ENCODE measurements at places on chromosomes 3 and 15.

- peak; percentile 50 for DNase-seq
These were observed 32.2 kb upstream of the FMN1 start for GRCh38 chr15:33226559-33227181.

GRCh38 chr3:127475975-127476705, 114.4 kb downstream of the TPRA1 start:
- no peak for DNase-seq

GRCh38 chr15:60529332-60529731, 50.4 kb upstream of the ICE2 start:
- DNase-seq = no peak

DNA sequence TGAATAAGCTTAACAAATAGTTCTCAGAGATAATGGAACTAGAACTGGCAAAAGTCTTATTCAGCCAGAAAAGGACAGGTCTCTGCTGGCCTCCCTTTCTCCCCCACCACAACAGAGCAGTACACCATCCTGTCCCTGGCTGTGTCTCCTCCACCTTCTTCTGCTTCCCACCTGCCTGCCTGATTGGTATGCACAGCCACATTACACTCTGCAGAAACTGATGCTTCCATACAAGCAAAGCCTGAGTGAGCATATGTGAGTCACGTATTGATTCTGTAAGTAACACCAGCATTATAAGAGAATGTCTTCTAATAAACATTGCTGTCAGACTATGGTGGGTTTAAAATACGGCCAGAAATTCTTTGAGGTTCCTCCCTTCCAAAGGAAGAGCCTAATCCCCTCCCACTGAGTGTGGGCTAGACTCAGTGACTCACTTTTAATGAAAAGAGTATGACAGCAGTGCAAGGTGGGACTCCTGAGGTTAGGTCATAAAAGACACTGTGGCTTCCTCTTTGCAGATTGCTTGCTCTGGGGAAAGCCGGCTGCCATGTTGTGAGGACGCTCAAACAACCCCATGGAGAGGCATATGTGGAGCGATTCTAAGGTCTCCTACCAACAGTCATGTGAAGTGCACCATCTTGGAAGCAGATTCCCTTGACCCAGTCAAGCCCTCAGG, 44.4 kb downstream of the ANXA2 start:
- no peak for DNase-seq

- DNase-seq = no peak
These were observed 16.9 kb upstream of the FAM81A start for GRCh38 chr15:59420986-59421618.

DNA sequence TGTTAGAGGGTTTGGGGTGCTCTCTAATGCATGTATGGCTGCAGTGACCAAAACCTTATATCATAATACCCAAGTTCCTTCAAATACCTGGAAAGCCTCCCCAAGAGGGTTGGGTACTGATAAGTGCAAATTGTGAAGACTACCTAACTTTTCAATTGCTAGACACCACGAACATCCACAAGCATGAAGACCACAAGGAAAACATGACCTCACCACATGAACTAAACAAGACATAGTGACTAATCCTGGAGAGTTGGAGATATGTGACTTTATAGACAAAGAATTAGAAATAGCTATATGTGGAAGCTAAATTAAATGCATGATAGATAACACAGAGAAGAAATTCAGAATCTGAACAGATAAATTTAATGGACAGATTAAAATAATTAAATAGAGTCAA, 23.9 kb upstream of the AADACL2 start:
- DNase-seq = no peak

GRCh38 chr3:171122240-171122639, 95.7 kb upstream of the SLC2A2 start:
- DNase-seq = no peak

DNA sequence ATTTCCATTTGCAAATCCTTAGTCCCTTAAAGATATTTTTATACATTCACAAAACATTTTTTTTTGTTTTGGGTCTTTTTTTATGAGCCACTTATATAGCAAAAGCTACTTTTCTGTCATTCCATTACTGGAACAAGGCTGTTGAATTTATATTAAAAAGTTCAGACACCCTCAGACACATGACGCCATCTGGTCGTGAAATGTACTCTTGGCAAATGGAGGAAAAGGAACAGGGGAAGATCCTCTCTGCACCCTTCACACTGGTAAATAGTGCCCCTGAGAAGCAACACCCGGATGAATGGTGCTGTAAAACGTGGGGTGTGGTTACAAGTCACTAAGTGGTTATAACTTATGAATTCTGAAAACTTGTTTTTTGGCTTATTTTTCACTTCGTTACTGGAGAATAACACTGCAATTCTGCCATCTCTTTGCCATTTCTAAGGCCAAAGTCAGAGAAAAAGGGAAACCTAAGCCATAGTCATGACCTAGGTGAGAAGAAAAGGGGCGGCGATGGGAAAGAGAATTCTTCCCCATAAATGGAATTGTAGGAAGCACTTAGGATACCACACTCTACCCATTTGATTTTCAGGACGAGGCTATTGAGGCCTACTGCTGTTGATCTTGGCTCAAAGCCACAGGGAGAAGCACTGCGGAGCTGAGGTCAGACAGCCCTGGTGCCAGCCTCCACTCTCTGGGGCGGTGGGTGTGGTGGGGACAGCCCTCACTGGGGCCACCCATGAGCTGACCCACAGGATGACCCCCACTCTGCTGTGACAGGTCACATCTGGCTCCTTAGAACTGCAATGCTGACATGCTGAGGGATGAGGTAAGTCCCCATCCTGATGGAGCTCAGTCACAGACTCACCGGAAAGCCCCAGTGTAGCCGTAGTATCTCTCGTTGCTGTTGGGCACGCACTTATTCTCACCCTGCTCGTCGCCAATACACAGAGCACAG, 21.9 kb downstream of the LTF start:
- peak; percentile 32 for DNase-seq

- no peak for DNase-seq
These were observed 54.9 kb downstream of the ABCC5 start for GRCh38 chr3:183962807-183963206.

DNA sequence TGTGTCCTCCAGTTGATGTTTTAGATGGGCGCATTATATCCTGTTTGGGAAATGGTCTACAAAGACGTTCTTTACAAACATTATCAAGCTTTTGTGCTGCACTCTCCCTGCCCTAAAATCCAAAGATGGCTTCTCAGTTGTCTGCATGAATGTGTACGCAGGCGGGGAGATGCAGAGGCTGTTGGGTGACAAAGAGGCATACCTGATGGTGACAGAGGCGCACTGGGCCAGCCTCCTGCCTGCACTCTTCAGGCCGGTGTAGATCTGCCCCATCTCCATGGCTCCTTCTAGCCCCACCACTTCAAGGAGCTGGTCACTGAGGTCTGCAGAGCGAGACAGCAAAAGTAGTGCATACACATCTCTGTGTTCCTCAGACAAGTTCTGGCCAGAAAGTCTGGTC, 55.8 kb upstream of the ETV5 start:
- DNase-seq = no peak

DNA sequence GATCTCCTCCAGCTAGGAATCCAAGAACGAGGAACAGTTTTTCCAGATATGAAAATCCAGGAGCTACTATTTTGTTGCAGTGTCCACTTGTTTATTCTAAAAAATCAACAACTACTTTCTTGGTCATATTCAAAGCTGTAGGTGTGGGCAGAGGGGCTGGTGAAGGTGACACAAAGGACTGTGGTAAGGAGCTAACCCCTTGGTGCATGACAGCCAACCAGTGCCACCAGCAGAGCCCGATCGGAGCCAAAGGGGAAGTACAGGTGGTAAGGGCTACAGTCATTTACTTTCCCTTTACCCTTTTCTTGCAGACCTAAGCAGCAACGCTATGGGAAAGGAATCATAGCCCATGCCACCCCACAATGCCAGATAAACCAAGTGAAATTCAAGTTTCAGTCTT, 30.7 kb downstream of the PLA1A start:
- no peak for DNase-seq

GRCh38 chr15:82958638-82959037, 6.1 kb upstream of the HOMER2 start:
- DNase-seq = no peak

DNA sequence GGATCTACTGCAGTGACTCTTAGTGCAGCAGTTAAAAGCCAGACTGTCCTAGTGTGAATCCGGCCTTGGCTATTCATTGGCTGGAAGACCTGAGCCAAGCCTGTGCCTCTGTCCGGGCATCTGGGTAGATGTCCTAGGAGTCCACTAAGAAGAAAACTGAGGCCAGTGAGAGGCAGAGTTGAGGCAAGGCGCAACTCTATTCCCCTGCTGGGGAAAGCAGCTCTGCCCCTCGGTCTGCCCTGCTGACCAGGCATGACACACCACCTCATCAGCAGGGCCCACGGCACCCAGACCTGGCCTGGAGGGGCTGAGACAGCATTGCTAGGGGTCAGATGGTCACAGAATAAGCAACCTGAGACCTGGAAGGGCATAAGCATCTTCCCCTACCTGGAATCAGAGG, 46.7 kb upstream of the ABHD2 start:
- DNase-seq = no peak

DNA sequence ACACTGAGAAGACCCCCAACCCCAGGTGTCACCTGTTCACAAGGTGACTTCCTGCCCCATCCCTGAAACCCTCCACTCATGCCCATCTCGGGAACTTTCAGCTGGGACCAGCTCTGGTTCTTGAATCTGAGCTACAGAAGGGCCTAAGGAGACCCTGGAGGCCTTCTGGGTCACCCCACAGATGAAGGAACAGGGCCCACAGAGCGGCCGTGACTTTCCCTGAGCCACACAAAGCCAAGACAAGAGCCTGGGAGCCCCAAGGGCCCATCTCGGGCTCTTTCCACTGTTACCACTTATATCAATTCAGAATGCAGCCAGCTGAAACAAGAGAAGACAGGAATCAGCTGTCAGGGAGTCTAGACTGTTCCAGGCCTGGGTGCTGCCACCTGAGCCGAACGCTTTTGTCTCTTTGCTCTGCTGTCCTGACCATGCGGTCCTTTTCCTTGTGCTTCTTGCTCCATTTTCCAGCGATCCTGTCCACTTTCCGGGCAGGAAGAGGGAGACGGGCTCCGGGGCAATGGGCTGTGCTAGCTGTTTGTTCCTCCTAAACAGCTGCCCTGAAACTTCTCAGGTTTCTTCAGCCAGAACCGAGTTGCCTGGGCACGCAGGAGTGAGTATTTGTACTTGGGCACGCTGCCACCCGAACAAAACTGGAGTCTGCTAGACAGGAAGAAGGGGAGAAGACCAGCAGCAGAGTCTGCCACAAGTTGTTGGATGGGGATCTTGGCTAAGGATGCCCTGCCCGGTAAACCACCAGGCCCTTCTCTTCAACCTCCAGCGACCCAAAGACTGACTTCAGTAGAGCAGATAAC, 28.0 kb upstream of the PIGZ start:
- no peak for DNase-seq

GRCh38 chr3:185630182-185630622, 44.1 kb downstream of the SENP2 start:
- no peak for DNase-seq

DNA sequence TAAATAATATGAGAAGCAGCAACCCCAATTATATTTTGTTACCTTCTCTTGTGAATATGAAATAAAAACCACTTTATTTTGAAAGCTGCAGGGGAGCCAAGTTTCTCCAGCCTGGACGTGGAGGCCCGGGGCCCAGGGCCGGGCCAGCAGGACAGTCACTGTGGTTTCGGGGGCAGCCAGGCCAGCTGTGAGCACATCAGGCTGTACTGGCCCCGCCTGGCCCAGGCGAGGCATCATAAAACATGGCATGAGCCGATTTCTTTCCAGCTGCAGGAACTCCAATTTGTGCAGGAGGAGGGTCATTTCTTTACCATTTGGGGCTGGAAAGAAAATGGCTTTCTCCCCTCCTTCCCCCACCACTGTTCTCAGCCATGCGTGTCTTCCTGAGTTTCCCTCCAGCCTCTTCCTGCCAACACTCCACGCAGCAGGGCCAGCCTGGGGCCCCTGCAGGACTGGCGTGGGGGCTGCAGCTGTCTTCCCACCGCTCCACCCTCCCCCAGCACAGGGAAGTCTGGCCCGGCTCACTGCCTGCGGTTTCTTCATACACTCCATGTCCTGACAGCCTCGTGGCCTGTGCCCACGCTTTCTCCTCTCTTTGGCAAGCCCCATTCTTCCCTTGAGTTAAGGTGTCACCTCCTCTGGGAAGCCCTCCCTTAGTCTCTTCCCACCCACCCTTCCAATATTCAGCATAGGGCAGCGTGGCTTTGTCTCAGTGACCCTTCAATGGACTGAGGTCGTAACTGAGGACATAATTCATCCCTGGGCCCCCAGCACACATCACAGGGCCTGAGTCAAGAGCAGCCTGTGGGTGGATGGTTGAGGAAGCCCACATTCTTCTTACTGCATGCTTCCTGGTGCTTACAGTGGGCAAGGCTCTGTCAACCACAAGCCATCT, 135.8 kb downstream of the CHSY1 start:
- DNase-seq = no peak

DNA sequence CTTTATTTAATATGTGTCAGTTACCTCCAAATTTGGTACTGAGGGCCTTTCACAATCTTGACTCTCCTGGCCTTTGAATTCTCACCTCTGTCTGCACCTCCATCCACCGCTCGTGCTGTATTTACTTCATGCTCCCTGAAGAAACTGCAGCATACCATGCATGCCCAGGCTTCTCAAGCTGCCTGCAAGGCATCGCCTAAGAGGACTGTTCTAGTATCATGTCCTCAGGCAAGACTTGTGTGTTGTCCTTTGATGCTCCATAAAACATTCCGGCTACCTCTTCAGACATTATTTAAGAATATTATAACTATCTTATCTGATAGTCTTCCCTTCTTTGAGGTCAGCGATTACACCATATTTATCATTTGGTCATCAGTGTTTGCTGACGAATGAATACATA, 682.5 kb downstream of the NR2F2 start:
- DNase-seq = no peak

GRCh38 chr3:141312354-141313092, 55.8 kb upstream of the ZBTB38 start:
- DNase-seq = no peak

- no peak for DNase-seq
These were observed 18.1 kb downstream of the LNP1 start for GRCh38 chr3:100419406-100419805.

- DNase-seq = no peak
These were observed 63.8 kb downstream of the CASR start for GRCh38 chr3:122247087-122247824.

DNA sequence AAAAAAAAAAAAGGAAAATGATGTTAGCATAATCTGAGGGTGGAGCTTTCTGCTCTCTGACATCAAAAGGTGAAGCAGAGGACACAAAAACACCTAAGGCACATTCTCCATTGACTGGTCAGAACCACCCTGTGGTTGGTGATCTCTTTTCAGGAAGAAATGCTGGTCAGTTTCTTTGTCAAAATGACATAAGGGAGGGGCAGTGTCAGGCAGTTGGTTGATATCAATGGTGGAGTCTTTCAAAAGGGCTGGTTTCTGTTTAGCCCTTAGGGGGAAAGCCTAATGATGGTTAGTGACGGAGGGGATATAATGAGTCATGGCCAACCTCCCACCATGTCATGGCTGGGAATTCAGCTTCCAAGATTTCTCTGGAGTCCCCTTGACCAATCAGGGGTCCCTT, 185.9 kb upstream of the GBE1 start:
- DNase-seq = no peak

- no peak for DNase-seq
These were observed 169.7 kb upstream of the NR2F2 start for GRCh38 chr15:96160800-96161199.
